ENCODE measurements at places on chromosomes 4 and X.

GRCh38 chr4:138894709-138895108 is 120.9 kb upstream of the NOCT start:
- no peak for DNase-seq

- no peak for DNase-seq
These were observed 7.8 kb upstream of the PLS3 start for GRCh38 chrX:115553171-115553570.

DNA sequence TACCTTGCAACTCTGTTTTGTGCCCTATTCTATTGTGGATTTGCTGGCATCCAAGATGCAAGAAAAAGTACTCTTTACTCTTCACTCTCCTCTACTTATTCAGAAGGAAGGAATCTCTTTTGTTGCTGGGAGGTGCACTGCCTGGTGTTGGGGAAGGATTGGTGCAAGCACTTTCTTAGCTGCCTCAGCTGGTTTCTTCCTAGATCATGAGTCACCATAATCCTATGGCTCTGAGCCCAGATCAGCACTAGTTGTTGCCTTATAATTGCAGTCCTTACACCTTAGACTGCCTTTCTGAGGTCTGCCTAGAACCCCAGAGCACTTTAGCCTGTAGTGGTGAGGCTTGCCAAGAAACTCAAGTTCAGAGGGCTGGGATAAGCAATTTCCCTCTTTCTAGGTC is 37.0 kb upstream of the CT83 start:
- no peak for DNase-seq

DNA sequence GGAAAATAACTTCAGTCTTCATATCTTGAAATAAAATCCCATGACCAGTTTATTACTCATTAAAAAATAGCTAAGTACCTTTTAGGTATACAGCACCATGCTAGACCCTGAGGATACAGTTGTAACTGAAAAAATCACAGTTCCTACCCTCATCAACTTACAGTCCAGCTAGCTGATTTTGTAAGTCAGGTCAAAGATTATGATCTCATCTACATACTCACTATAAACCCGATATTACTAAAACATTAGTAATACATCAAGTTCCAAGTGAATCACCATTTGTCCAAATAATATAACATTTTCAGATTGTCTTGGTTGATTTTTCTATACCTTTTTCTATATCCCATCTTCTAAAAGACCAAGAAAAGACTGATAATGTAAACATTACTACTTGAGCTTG is 333.9 kb downstream of the INPP4B start:
- DNase-seq = no peak

DNA sequence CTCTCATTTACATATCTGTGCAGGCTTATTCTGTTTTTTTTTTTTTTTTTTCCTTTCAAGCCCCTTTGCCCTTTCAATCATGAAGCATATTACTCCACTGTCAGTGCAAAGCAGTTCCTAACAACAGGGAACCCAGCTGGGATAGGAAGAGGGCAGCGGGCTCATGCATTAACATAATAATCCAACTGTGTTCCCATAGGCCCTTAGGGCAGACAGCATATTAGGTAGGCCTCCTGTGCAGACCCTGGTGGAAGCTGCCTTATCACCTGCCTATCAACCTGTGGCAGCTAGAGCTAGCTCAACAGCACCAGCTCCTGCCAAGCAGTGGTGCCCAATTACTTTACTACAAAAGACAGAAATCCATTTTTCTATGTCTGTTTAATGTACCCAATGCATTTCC is 49.3 kb downstream of the SLC10A7 start:
- peak; percentile 0 for DNase-seq

DNA sequence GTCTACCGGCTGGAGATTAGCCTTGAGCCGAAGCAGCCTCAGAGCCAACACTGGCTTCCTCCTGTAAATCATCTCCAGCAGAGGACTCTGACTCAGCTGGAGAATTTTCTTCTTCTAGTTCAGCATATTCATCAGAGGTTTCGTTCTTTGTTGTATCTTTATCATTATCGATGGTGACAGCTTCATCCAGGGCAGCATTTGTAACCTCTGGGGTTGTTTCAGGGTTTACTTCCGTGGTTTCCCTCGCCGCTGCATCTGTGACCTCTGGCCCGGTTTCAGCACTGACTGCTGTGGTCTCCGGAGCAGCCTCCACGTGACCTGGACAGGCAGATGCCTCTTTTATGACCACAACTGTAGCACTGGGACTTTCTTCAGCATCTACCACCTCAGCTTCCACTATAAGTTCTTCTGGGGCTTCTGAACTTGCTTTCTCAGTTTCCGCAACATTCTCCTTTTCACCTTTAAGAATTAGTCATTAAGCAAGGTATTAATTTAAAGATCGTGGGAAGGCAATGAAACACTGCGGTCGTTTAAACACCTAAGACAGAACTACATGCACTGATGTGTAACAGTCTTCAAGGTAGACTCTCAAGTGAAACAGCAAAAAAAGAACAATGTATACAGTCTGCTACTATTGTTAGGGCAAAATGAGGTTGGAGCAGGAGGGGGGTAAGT is 13.3 kb downstream of the MGARP start:
- no peak for DNase-seq

DNA sequence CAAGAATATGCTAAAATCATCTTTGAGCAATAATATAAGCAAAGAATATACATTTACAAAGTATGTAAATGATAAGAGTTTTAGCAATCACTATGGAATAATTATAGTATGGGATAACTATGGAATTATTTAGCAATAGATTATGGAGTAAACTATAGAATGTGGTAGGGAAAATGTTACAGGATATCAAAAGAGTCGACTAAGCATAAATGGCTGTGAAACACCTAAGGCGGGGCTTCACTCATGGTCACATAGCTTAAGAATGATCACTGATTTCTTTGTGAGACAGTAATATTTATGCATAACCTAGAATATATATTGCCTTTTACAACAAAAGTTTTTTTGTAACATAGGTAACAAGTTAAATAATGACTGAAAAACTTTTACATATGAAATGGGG is 2049.7 kb downstream of the ARAP2 start:
- no peak for DNase-seq

DNA sequence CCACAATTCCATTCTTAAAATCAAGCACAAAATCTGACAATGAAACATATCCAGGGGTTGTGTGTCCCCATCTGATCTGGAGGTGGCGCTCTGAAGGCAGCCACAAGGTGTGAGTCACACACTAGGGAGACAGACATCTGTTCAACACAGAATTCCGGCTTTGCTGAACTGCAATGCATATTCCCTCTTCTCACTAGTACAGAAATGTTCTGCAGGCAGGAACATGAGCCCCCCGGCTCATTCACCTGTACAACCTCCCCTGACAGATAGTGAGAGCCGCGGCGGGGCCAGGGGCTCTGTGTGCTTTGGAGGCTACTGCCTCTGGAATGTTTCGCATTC is 41.9 kb downstream of the WDR1 start:
- DNase-seq = no peak

All from NCI-H2171 (cell line).